CD4-positive, alpha-beta T cell treated with Interleukin-12 subunit alpha and Interleukin-12 subunit beta, for 1 hour (primary cell): ENCODE measurements at places on chromosomes 12 and 14.
A peak's percentile ranks its signal among the peaks of the same experiment; 100 is the strongest.

GRCh38 chr12:104649921-104650320 lies 193.2 kb downstream of the CHST11 start:
- DNase-seq = no peak

- DNase-seq = no peak
These were observed 86.3 kb downstream of the DCAF5 start for GRCh38 chr14:69066396-69067171.

DNA sequence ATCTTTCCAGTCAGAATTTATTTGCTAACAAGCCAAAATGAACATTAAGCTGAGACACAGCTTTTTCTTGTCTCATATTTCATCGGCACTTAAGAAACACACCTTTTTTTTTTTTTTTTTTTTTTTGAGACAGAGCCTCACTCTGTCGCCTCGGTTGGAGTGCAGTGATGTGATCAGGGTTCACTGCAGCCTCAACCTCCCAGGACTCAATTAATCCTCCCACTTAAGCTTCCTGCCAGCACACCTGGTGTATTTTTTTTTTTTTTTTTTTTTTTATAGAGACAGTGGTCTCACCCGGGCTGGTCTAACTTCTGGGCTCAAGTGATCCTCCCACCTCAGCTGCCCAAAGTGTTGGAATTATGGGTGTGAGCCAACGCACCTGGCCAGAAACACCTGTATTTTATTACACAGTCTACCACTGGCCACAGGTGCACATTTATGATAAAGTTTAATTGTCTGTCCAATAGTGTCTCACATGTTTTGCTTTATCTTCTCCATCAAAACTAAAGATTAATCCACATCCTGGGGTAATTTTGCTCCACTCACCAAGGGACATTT lies 62.7 kb downstream of the C2CD5 start:
- DNase-seq = no peak

DNA sequence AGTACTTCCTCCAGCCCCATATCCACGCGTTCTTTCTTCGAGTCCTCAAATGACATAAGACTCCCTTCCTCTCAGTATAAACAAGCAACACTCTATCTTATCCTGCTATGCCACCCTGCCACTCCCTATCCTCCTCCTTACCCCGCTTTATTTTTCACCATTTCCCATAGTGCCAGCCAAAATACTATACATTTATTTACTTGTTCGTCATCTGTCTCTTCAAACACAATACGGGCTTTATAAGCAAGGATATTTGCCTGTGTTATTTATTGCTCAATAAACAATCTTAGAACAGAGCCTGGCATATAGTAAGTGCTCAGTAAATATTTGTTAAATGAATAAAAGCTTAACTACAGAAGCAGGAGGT lies 444.9 kb downstream of the EGLN3 start:
- DNase-seq = no peak

DNA sequence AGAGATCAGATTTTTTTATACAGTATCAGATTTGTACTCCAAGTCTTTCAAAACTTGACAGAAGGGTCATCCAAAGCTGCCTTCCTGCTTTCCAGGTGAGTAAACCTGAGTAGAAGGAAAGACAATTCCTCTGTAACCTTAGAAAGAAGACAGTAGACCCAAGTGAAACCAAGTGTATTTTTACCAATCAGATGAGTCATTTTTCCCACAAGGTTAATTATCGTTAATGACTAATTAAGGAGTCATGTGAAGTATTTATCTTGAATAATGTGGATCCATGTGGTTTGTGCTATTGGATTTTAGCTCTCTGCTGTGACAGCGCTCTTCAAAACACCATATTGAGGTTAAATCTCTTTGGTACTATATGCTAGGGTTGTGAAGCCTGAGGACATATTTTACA lies 74.0 kb upstream of the PELI2 start:
- no peak for DNase-seq

- no peak for DNase-seq
These were observed 265.5 kb downstream of the SEC23A start for GRCh38 chr14:38837343-38838048.

DNA sequence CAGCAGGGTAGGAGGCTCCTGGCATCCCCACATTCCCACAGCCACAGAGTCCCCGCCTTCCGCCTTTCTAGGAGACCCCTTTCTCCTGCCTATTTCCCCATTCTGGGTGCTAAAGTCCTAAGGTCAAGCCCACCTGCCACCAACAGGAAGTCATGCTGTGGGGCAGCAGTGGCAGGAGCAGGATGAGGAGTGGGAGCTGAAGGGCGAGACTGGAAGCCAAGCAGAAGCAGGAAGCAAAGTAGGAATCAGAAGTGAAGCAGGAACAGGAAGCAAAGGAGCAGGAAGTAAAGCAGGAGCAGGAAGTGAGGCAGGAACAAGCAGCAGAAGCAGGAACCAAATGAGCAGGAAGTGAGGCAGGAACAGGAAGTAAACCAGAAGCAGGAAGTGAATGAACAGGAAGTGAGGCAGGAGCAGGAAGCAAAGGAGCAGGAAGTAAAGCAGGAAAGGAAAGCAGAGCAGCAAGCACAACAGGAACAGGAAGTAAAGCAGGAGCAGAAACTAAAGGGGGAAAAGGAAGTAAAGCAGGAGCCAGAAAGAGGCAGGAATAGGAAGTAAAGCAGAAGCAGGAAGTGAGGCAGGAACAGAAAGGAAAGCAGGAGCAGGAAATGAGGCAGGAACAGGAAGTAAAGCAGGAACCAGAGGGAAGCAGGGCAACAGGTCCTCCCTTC lies 38.3 kb upstream of the RIMBP2 start:
- DNase-seq = no peak

GRCh38 chr14:64400829-64401459 lies 12.8 kb downstream of the MTHFD1 start:
- DNase-seq = no peak

DNA sequence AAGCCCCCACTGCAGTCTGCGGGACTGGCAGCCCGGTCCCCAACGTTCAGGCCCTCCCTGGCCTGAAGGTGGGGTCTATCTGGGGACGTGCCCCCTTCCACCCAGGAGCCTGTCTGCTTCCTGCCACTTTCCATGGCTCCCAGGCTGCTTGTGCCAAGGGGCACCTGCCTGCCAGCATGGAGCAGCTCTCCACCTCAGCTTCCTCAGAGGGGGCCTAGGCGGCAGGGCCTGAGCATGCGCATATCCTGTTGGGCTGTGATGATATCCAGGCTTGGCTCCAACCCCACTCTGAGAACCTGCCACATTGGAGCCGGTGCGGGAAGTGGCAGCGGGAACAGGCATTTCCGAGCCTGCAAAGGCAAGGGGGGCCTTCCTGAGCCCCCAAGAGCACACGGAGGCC lies 57.4 kb downstream of the FUT8 start:
- no peak for DNase-seq

DNA sequence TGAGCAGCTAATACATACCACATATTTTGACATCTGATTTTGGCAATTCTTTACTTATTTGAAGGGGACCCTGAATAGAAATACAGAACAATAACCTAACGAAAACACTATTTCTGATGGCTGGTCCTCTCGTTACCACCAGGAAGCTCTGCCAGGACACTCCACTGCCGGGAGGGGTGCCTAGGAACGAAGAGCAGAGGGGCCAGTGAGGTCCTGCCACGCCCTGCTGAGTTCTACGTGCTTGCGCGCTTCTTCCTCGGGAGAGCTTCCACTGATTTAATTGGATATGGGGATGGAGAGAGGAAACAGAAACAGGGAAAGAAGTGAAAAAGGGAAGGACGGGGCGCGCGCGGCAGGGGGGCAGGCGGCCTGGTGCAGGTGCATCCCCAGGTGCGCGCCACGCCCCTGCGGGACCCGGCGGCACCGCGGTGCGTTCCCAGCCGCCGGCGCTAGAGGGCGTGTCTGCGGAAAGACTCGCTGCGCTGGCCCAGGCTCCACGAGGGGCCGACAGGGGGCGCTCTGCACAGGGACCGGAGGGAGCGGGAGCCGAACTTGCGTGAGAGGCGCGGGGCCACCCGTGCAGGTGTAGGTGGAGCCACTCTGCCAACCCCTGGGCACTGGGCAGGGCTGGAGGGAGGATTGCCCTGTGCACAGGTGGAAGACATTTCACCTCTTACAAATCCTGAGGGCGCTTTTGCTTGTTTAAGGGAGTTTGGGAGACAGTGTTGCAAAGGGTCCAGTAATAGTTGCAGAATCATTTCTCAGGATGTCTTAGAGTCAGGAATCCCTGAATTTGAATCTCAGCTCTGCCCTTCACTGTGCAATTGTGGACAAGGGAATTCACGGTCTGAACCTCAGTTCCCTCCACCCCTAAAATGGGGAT lies 986.3 kb upstream of the TMEM132C start:
- DNase-seq = peak; percentile 52
